Activated CD8-positive, alpha-beta memory T cell treated with anti-CD3 and anti-CD28 coated beads for 1 hour (primary cell): ENCODE measurements at places on chromosomes 4 and X.

DNA sequence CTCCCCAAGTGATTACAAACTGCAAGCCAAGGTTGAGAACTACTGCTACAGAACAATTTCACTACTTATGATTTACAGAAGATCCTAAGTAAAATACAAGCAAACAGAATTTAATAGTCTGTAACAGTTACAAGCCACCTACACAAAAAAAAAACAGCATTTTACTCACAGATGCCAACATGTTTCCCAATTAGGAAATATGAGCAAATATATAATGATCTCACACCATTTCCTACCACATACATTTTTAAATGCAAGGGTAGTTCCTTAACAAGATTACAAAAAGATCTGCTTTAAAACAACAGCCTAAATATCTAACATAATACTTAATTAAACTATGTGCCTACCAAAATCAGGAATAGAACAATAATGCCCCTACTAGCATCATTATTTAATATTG lies 63.4 kb downstream of the EFHC2 start:
- no peak for DNase-seq

DNA sequence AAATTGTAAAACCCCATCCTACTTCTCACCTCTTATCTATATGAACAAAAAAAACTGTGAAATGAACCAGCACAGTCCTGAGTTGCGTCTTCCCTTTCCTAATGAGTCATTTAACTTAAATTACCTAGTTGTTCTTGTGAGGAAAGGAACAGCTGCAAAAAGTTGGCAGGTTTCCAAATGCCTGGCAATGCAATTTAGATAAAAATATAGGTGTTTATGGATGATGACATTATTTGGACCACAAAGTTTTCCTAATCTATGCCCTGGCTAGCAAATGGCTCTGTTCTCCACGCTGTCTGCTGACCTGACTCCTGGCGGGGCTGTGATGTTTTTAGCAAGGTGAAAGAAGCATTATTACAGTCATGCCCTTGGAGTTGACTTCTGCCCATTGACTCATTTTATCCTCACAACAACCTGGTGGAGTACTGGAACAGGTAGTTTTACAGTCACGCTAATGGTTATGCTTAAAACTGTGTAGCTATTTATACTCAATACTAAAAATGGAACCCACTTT lies 29.8 kb upstream of the RELL1 start:
- no peak for DNase-seq

DNA sequence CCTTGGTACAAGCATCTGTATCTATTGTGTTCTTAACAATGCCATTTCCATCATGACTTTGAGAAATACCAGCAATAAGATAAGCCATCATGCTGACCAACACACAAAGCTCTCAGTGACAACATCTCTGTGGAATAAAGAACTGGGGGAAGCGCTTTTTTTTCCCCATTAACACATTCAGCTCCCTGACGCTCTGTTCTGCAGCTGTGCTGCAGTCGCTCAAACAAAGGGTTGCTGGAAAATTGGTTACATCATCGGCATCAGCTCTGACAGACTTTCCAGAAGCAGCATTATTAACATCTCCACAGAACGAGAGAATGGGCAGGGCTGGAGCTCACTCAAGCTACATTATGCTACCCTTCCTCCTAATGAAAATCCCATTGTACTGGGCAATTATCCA lies 39.9 kb downstream of the DCX start:
- DNase-seq: no peak

DNA sequence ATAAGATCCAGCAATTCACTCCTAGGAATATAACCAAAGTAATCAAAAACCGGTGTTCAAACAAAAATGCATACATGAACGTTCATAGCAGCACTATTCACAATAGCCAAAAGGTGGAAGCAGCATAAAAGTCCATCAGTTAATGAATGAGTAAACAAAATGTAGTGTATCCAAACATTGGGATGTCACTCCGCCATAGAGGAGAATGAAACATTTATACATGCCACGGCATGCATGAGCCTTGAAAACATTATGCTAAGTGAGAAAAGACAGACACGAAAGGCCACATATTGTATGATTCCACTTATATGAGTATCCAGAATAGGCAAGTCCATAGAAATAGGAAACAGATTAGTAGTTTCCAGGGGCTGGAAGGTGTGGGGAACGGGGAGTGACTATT lies 11.0 kb upstream of the PDLIM3 start:
- no peak for DNase-seq

DNA sequence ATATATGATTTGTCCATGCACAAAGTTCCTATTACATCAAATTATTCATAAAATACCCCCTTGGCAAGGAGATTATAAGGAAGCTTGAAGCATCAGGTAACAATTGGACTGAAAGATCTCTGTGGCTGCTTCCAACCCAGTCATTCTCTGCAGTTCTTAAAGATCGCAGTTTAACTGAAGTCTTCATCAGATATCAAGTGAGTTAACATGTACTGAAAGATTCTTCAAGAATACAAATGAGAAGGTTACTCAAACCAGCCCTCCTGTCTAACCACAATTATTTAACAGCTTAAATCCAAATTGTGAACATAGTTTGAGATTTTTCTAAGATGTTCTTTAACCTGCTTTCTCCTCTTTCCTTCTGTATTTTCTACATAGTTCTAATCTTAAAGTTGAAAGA lies 56.1 kb downstream of the SLC10A7 start:
- no peak for DNase-seq
